Kasumi-1 (cell line): ENCODE measurements at places on chromosomes 1 and 21.

DNA sequence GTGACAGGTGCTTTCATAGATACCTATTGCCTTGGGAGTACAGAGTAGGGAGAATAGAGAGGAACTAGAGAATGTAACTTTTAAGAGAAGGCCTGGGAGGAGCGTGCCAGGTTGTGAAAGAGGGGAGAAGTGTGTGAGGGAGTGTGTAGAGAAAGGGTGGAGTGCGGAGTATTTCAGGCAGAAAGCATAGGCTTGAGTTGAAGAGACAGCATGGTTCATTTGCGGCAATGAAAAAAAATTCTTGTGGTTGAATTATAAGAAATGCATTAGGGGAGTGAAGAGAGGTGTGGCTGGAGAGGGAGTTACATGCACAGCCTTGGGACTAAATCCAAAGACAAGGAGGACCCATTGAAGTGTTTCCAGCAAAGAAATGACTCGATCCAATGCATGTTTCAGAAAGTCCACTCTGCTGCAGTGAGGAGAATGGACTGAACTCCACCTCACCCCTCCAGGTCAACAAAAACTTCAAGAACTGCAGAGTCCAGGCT, 81.7 kb upstream of the ADAM30 start:
- DNase-seq, result no peak

- DNase-seq, result no peak
Measured at GRCh38 chr1:5934058-5934884, 58.0 kb downstream of the NPHP4 start.

DNA sequence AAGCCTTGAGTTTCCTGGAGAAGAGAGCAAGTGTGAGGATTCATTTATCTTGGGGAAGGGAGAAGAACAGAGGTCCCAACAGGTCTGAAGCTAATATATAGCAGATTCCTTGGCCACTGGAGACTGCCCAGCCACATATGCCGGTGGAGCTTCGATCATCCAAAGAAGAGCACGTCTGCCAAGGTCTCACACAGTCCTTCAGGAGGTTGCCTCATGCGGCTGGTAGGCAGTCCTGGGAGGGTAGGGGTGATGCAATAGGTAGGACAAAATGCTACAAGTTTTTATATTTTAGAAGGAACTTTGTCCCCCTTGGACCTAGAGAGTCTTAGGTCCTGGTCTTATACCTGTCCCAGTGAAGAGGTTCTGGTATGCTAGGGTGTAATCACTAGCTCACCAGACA, 582.5 kb downstream of the DPYD start:
- DNase-seq, result no peak

- no peak for DNase-seq
Measured at GRCh38 chr1:15465674-15466073, 9.1 kb downstream of the CELA2A start.

- DNase-seq, result no peak
Measured at GRCh38 chr1:192631749-192632148, 4.2 kb upstream of the RGS13 start.

DNA sequence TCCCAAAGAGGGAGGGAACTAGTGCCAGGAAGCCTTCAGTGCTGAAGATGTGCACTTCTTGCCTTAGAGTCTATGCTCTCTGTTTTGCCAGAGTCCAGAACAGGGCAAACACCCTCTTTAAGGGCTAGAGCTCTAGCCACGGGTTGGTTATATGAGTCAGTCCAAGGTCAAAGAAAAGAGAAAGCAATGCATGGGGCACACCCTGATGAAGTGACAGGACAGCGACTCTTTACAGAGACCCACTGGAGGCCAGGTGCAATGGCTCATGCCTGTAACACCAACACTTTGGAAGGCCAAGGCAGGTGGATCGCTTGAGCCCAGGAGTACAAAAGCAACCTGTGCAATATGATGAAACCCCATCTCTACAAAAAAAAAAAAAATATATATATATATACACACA, 86.1 kb downstream of the TGFBR3 start:
- DNase-seq, result no peak

DNA sequence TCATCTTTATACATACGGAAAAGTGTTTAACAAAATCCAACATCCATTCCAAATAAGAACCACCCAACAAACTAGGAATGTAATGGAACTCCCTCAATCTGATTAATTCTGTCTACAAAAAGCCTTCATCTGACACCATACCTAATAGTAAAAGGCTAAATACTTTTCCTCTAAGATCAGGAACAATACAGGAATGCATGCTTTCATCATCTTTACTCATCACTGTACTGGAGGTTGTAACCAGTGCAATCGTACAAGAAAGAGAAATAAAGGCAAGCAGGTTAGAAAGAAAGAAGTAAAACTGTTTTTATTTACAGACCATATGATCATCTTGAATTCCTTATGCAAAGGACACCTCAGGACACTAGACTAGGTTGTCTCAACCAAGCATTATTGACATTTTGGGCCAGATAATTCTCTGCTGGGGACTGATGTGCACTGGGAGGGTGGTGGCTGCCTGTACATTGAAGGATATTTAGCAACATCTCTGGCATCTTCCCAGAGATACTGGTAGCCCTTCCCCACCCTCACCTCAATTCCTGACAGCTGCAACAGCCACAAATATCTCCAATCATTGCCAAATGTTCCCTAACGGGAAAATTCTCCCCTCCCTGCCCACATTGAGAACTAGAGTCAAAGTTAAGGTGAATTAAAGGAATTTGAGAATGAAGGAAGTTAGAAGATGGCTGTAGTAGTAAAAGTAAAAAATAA, 30.6 kb upstream of the INSL5 start:
- DNase-seq, result no peak

DNA sequence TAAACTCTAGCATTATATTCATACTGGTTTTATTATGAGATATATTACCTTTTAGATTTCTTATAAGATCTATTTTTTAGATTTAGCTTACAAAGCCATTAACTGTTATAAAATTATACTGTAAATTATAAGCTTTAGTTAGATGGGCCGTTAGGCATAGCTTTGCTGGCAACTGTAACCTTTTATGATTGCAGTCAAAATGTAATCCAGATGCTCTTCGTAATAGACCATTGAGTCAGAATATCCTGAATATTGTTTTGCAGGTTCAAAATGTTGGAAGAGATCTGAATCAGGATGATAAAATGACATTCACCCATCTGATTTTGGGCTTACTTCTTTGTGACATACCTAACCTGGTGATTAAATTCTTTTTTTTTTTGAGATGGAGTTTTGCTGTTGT, 20.9 kb downstream of the ITSN1 start:
- DNase-seq, result no peak

GRCh38 chr1:35557118-35557610, at the start of gene KIAA0319L:
TSS of gene KIAA0319L (minus strand) at chr1:35557403. CDS start at chr1:35554491, 2,912 bp downstream.
- peak; percentile 86 for DNase-seq

DNA sequence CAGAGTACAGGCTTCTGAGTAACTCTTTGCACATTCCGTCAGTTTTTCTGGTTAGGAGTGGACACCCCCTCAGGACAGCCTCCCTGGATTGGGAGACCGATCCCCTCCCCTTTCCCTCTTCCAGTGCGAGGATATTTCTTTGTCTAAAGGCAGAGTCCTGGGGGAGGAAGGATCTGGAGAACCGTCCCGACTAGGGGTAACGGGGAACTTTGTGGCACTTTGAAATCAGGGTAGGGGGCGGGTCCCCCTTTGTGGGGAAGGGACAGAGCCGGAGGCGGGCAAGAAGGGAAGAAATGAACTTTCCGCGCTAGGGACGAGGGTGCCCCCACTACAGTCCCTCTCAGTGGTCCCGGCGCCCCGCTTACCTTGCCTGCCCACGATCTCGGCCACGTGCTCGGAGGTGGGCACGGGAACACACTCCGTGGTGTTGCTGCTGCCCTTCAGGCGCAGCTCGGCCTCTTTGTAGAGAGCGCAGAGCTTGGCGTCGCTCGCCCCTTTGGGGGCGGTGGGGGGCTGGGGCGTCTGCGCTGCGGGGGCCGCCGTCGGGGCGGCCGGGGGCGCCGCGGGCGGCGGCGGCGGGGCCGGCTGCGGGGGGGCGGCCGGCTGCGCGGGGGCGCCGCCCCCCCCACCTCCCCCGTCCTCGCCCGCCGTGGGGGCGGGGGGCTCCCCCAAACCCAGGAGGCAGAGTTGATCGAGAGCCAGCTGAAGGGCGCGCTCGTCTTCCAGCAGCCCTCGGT, 917 bp downstream of the MEX3A start:
- DNase-seq, result no peak

GRCh38 chr1:162381383-162381782, at the start of gene C1orf226:
TSS of gene C1orf226 (plus strand) at chr1:162381728. CDS start at chr1:162381902, 174 bp downstream.
- DNase-seq, result no peak
